ENCODE measurements at places on chromosomes 3 and 15.

DNA sequence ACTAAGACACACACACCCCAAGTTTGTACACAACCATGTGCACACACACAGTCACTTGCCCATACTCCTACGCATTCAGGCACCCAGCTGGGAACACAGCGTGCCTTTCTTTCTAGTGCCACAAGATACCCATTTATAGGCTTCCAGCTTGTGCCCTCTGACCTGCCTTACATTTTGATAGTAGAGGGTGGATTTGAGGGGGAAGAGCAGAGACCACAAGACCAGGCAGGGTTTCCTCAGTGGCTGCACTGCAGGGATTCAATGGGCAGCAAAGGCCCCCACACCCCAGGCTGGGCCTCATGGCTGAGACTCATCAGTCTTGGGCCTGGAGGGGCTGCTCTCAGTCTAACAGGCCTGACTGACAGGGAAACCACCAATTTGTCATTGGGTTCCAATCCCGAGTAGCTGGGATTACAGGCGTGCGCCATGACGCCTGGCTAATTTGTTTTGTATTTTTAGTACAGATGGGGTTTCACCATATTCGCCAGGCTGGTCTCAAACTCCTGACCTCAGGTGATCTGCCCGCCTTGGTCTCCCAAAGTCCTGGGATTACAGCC, 18.8 kb upstream of the ANKDD1A start:
- peak; percentile 76 for DNase-seq

DNA sequence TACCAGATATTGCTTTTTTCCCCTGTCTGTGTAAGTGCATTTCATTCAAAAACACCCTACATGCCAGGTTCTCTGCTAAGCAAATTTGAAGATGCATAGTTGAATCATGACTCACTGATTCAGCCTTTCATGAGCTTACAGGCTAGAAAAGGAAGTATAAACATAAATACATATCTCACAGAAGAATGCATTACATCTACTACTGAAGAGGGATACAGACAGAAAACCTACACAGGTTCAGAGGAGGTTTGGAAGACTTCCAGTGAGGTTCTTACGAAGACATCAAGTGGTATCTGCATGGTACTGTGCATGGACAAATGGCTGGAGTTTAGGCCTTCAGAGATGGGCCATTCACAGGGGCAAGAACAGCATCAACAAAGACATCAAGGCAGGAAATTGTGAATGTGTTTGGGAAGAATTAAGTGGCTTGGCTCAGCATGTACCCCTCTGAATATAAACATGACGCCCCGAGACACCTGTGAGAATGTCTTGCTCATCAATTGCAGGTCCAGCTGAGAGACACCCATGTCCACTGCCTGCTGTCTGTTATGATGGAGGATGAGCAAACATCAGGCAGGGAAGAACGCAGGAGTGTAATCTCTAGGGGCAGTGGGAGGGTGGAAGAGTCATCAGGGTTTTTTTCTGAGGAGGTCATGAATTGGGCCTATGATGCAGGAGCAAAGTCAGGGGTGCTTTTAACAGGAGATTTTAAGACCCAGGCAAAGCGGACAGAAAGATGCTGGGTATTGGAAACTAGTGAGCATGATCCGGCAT, 105.1 kb upstream of the GALNT15 start:
- DNase-seq = no peak

DNA sequence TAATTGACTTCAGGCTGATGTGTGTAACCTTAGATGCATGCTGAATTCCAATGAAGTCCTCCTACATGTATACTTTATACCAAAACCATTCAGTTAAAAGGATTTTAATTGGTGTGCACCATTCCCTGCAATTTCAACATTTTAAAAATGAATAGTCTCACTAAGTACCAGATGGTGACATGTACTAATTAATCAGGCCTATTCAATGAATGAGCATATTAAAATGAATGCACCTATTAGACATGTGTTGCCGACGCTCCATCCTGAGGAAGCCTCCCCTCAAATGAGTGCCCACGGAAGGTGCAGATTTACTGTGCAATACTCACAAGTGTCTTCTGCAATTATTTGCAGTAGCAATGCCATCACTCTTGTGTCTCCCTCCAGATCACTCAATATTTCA, 124.7 kb upstream of the TSPAN3 start:
- DNase-seq = no peak

DNA sequence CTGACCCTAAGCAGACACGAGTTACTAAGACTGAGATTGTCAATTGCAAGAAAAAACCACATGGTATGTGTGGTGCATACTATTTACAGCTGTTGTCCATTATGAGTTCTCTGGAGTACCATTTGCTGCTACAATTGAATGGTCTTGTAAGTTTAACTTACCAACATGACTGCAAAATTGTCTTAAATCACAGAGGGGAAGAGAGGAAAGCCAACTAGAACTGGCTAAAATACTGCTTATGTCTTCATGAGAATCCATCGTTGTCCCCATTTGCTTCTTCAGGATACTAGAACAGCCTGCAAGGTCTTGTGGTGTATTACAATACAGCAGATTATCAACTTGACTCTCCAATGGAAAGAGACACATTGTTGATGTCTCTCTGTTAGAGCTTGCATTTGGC, 313.2 kb downstream of the AGBL1 start:
- no peak for DNase-seq
